Smooth muscle cell of the brain vasculature (primary cell): ENCODE measurements at places on chromosomes 16 and 17.

DNA sequence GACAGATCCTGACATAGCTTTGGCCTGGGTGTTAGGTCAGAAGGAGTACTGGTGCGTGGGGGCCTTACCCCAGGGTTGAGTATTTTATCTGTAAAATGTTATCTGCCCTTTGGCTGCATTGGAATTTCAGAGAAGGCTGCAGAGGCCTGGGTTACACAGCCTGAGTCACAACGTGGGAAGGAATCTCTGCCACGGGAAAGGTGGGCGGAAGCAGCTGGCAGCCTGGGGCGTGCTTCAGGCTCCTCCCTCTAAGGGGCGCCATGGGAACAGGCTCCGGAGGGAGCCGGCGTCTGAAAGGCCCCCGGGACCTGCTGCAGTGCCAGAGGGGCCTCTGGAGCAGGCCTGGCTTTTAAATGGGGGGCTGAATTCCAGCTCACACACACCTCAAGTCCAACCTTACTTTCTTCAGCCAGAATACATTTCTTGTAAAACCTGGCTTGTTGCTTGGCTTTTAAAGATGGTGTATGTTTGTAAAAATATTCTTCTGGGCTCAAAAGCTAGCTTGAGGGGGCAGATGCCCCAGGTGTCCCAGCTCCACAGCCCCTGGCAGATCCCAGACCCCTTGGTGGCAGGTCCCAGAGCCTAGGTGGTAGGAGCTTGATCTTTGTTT lies 142.2 kb downstream of the RAB11FIP4 start:
- no peak for DNase-seq

DNA sequence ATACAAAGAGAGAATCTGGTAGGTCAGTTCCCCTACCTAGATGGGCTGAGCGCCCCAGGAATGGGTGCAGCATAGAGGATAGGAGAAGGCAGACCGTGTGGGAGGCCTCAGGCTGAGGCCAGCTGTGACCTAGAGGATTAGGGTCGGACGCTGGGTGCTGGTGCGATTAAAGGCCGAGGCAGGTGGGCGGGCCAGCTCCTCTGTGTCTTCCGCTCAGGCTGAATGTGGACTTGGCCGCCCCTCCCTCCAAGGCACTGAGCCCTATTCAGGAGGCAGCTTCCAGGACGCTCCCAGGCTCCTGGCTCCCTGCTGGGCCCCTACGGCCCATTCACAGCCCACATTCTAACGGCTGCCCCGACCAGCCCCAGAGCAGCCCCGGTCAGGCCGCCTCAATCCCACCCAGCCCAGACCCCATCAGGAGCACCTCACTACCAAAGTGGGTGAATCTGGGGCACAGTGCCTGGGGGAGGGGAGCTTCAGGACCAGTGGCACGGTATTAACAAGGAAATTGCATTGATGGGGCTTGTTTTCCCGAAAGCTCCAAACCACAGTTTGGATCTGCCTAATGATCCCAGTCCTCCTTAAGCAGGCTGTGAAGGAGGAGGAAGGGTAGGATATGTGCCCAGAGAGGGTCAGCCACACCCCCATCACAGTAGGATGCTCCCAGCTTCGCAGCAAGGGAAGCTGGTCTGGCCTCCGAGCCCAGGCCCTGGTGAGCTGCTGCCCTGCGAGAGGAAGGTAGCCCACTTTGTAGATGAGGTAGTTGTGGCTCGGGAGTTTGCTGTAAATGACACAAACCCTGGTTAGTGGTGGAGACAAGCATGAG lies 14.5 kb downstream of the RHBDL3 start:
- DNase-seq: no peak

GRCh38 chr17:57762452-57763395 lies 17.6 kb upstream of the CCDC182 start:
- no peak for DNase-seq

DNA sequence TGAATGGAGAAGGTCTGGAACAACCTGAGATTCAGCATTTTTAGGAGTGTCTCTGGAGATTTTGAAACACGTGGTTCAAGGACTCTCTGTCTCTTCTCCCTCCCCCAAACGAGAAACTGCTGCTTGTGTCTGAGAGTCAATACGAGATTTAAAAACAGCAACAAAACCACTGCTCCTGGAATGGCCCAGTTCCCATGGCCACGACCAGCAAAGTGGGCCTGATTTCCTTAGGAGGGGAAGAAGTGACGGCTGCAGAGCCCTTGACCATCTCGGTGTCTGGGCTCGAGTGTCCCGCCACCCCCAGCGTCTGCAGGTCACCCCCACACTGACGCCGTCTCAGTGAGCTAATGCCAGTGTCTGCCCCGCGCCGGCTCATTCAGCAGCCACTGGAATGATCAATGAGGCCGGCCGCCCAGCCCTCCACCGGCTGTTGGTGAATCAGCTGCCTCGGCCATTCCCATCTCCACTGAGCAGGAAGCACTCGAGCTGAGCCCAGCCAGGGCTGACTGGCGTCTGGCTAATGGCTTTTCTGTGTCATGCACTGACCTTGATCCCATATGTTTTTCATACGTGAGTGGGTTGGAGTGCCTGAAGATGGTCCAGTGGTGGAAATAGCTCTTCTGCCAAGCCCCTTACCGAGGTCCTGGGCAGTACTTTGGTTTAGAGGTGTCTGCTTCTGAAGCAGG lies 151.8 kb downstream of the PITPNC1 start:
- peak; percentile 17 for DNase-seq

GRCh38 chr16:29809850-29810698 lies 1.9 kb upstream of the PRRT2 start:
- no peak for DNase-seq

- no peak for DNase-seq
These were observed 18.4 kb downstream of the ESRP2 start for GRCh38 chr16:68217506-68217905.

DNA sequence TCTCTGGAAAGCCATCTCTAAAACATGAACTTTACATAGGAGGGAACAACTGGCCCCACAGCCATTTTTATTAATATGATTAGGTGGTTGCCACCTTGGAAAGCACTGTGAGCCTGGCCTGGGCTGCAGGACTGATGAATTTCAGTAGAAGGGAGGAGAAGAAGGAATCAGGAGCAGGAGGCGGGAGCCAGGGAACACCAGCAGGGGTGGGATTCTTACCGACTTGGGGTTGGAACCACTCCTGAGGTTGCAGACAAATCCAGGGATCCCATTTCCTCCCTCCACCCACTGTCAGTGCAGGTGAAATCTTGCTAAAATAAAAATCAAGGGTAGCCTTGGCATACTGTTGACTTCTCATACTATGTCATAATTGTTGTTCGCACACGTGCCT lies 16.9 kb upstream of the MAP3K14 start:
- no peak for DNase-seq

GRCh38 chr16:88907768-88908167 lies 41.3 kb upstream of the PABPN1L start:
- no peak for DNase-seq

DNA sequence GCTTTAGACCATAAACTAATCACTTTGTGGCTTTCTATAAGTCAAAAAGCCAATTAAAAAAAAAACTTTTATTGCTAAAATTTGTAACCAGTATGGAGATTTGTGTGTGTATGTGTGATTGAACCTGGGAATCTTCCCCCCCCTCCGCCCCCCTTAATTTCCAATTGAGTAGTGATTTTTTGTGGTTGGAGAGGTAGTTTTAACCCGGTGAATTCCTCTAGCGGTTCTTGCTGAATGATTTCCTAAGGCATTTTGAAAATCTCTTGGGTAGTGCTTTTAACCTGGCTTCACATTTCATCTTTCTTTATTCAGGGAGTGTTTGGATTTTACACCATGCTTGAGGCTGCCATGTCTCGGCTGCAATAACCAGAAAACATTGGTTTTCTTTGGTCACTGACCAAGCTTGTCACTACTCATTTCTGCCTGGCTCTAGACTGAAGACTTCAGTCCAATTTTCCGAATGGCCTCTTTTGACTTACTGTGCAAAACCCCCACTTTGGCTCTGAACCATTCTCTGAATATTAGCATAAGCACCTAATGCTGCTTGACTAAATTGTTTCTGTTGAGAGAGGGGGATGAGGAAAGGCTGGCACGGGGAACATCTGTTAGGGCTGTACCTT lies 35.6 kb downstream of the PRKCA start:
- no peak for DNase-seq

DNA sequence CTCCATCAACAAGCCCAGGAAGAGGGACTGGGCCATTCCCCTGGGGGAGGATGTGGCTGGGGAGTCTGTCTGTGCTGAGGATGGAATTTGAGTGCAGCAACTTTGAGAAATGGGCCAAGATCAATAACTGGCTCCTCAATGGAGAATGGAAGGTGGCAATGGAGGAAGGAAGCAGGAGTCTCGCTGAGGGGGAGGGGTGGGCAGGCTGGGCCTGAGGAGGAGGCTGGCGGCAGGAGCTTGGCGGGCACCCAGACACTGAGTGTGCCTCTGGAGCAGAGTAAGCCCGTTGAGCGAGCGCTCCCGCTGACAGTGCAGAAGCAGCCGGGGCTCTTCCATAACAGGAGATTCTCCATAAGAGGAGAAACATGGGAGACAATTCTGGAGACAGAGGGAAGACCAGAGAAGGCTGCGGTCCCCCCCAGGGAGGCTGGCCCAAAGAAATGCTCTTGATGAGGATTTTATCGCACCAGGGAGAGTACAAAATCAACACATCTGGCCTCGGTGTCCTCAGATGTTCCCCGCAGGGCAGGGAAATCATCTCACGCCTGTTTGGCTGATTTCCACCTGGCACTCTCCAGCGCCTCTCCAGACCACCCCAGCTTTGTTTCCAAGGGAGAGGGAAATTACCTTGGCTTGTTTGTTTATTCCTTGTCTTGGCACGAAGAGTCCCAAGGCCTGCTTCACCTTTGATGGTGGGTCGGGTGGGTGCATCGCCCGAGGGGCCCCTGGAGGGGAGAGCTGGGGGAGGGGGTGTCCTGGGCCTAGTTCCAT lies 2.8 kb upstream of the MMP15 start:
- DNase-seq: peak; percentile 45

GRCh38 chr16:29806099-29806579 lies at the start of gene MAZ:
Gene MAZ (plus strand): TSS chr16:29806529. CDS start chr16:29806702, 173 bp downstream.
- DNase-seq: no peak

- no peak for DNase-seq
These were observed 16.8 kb upstream of the ZNF287 start for GRCh38 chr17:16585796-16586195.

DNA sequence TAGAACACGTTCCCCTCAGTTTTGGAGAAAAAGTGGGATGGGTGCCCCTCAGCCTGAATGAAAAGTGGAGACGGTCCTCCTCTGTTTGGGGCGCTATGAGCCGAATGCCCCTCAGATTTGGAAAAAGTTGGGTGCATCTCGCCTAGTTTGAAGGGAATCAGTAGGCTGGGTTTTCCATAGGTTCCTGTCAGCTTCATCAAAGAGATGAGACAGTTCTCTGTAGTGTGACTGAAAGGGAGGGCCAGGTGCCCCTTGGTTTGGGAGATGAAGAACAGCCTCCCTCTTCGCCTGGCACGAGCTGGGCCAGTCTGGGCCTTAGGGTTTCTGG lies 742 bp upstream of the SLC9A5 start:
- no peak for DNase-seq

- no peak for DNase-seq
These were observed 42.7 kb upstream of the CPNE2 start for GRCh38 chr16:57049678-57050077.

DNA sequence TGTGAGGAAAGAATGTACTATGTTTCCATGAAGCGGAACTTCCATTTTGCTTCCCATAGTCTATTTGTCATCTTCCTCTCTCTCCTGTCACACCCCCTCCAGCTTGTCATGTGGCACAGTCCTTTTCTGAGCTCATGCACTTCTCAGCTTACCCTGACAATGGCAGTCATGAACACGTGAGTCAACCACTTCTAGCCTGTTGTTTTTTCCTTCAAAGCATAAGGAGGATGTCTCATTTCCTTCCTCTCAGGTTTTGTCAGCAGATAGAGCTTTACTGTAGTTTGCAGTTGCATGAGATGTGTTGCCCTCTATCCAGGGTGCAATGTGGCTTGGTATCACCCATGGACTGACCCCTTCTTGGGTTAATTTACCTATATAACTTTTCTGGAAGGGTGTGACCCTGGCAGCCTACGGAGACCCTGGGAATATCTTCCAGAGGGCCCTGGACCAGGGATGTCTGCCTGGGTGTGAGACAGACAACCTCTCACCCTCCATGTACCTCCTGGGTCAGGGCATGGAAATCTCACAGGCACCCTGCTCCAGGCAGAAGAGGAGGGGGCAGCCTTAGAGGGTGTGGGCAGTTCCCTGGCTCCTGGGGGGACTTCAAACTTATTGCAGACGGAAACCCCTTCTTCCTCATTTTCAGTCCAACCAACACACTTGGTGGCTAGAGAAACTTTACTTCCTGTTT lies 4.0 kb upstream of the ZNF267 start:
- no peak for DNase-seq

DNA sequence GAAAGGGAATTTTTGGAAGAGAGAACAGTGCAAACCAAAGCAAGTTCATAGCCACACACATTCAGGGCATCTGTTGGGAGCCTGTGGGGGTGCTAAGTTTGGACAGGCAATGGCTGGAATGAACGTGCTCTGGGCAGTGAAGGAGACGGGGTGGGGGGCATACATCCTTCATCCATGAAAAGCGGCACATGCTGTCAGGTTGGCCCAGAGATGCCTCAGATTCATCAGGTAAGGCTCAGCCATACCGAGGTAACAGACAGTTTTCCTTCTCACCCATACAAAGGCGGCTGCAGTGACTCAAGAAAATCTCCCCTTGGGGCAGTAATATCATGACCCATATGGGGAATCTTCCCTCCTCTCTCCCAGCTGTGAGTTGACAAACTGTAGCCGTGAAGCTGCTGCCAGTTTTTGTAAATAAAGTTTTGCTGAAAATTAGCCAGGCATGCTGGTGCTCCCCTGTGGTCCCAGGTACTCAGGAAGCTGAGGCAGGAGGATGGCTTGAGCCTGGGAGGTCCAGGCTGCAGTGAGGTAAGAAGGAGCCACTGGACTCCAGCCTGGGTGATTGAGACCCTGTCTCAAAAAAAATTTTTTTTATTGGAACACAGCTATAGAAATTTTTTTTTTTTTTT lies 9.2 kb upstream of the UBALD2 start:
- no peak for DNase-seq

- DNase-seq: peak; percentile 29
These were observed 302.7 kb upstream of the MYOCD start for GRCh38 chr17:12362853-12363455.

- peak; percentile 94 for DNase-seq
These were observed 14.0 kb downstream of the CCR7 start for GRCh38 chr17:40551091-40551878.
